Suppressor macrophage treated with lipopolysaccharide for 4 hours (primary cell): ENCODE measurements at places on chromosomes 12 and 14.

- no peak for DNase-seq
Observed at GRCh38 chr12:50784501-50784900, 20.6 kb downstream of the ATF1 start.

DNA sequence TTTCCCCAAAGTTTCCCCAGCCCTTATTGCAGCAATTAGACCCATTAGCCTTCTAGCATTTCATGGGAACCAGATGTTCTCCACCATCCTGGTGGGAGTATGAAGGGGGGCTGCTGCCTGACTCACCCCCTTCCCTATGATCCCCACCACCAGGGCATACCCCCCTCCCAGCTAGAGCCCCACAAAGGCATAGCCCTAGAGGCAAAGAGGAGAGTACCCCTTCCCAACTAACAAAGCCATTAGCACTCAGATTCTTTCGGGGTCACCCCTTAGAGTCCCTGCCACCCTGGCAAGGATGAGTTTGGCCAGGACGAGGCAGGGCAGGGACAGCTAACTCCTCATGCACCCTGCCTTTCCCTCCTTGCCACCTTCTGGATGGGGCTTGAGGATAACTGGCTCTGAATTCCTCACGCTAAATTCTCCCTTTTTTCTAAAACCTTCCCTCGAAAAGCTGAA is 9.2 kb downstream of the RARG start:
- DNase-seq, result no peak

GRCh38 chr12:118611295-118611694 is 234.9 kb downstream of the SUDS3 start:
- no peak for DNase-seq

GRCh38 chr14:68824517-68825347 is 31.9 kb upstream of the ZFP36L1 start:
- peak; percentile 70 for DNase-seq

GRCh38 chr14:106080922-106081321 is 554.5 kb downstream of the TMEM121 start:
- DNase-seq, result no peak

DNA sequence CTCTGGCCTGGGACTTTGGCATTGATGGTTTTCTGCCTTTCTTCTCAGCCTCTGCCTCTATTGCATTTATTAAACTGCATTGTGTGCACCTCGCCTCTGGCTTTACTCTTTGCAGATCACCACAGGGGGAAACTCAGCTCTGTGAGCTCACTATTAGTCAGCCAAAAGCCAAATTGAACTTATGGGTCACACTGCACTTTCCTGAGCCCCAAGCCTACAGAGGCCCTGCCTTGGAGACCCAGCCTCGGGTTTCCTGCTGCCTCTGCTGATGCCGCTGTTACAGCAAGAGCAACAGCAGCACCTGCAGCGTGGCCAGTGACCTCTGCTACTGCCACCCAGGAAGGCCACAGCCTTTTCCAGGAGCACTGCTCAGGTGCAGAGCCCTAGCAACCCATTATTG is 122.5 kb downstream of the DAD1 start:
- DNase-seq, result no peak

DNA sequence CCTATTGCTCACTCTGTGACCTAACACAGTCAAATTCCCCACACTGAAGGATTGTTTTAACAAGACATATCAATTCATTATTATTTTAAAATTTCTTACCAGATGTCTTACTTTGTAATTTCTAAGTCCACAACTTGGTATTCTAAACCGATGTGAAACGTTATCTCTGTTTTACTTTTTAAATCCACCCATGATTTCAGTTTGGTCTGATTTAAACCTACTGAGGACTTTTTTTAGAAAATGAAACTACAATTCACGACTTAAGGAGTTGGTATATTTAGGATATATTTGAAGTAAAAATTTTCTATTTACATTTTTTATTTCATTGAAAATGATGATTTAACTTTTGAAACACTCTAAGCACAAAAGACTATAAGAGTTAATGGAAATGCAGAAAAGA is 35.1 kb upstream of the GRIP1 start:
- DNase-seq, result peak; percentile 15

- DNase-seq, result no peak
Observed at GRCh38 chr12:132160016-132160415, 15.8 kb downstream of the NOC4L start.
